Bone marrow (tissue), 2 donors: ENCODE measurements at places on chromosomes 6 and 20.

- DNase-seq: no peak
Measured at GRCh38 chr6:147559006-147559405, 50.5 kb downstream of the SAMD5 start.

DNA sequence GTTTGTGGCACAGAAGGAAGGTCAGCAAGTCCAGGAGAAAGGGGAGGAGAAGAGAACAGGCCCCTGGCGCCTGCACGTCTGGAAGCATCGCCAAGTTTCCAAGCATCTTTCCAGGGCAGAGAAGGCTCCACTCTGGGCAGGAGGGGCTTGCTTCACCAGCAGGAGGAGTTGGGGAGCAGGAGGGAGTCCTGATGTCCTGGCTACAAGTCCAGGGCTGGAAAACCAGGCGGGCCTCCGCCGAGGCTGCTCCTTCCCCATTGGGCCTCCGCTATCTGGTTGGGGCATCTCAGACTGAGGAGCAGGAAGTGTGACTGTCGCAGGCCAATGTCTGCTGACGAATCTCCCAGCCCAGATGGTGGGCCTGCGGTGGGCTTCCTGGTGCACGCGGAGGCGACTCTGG lies 421.9 kb downstream of the PREX1 start:
- no peak for DNase-seq

DNA sequence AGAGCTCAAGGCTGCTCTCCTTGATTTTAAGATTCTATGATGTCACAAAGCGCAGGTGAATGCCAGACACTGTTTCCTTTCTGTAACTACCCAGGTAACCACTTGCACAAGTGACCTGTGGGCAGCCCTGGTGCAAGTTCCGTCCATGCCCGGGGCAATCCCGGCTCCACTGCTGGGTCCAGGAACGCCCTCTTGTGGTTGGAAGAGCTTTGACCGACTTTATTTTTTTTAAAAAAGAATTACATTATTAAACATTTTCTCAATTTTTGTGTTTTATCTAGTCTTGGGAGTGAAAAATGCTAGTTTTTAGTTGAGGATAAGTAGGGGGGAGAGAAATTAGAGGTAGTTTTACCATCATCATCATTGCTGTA lies 695.2 kb downstream of the QKI start:
- no peak for DNase-seq

- no peak for DNase-seq
Measured at GRCh38 chr6:106782536-106783285, 153.3 kb downstream of the QRSL1 start.

GRCh38 chr6:29814379-29815117 lies 13.1 kb upstream of the HLA-G start:
- no peak for DNase-seq

DNA sequence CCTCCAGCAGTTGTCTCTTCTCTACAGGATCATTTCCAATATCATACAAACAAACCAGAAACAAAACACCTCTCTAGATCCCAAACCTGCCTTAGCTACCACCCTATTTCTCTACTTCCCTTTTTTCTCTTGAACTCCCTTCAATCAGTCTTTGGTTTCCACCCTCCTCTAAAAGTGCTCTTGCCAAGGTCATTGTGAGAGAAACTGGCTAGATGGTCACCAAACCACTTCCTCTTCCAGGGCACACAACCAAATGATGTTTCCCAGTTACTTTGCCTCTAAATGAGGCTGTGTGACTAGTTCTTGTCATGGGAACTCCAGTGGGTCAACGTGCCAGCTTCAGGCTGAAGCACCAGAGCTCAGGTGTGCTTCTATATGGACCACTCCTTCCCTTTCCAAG lies 85.8 kb upstream of the ARMC2 start:
- peak; percentile 37 for DNase-seq

DNA sequence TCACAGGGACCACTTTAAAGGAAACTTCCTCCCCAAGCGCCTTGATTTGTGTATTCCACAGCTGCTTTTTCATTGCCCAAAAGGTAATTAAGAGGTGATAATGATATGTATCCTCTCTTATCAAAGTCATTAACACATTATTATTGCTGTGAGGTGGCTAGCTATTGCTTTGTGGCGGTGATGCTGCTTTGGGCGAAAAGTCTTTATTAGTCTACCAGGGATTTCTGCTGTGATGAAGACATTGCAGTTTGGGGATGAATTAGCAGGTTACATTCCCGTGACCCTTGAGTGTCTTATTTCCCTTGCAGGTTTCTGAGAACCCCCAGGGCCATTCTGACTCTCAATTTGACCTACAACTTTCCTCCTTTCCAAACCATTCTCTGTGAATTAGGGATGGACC lies 143.4 kb upstream of the SOX4 start:
- no peak for DNase-seq

DNA sequence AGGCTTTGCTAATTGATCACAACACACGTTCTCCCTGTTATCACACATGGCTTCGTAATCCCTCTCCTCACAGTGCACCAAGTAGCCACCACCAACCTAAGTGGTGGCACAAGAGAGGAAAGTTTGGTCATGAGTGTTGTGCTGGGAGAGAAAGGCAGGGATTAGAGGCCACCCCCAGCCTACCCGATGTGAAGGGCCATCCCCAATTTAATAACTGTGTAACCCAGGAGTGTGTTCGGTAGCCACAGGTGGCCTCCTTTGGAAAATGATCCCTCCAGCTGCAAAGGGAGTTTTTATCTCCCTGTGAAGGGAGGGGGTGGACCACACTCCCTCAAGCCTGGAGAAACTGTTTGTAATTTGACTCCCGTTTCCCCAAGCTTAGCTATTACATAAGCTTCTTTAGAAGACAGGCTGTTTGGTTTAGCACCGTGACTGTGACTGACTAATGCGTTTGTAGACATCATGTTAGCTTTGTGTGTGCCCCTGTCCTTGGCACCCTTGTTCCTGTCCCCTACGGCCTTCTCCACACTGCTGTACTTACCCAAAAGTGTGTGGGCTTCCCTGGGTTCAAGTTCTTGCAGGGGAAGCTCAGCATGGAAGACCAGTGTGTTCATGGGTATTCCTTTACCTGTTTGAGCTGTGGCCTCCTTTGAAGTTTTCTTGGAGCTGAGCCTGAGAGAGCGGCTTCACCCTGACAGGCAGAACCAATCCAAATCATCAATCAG lies 20.6 kb downstream of the PPP1R16B start:
- DNase-seq: no peak
